ENCODE measurements at places on chromosomes 7 and 10.
A peak's percentile ranks its signal among the peaks of the same experiment; 100 is the strongest.

- no peaks in the 10 kb centered on the region for H3K36me3 ChIP-seq
- H3K27me3 ChIP-seq, result no peaks in the 10 kb centered on the region
- no peaks in the 10 kb centered on the region for H3K4me1 ChIP-seq
- H3K27ac ChIP-seq, result no peak overlapping the region
- DNase-seq, result no peak
These were observed 8.4 kb downstream of the TCF7L2 start for GRCh38 chr10:112958275-112958995.

GRCh38 chr7:19482628-19483027, 226.2 kb downstream of the POLR1F start:
- H3K4me1 ChIP-seq, result no peaks in the 10 kb centered on the region
- H3K4me3 ChIP-seq, result no peak overlapping the region
- H3K27ac ChIP-seq, result no peak overlapping the region

- no peaks in the 10 kb centered on the region for H3K27me3 ChIP-seq
- H3K27ac ChIP-seq, result no peak overlapping the region
- no peaks in the 10 kb centered on the region for H3K4me1 ChIP-seq
- no peak overlapping the region for H3K4me3 ChIP-seq
These were observed 22.2 kb downstream of the ARHGAP21 start for GRCh38 chr10:24701447-24701846.

GRCh38 chr7:6437251-6437650, 10.5 kb downstream of the DAGLB start:
- no peaks in the 10 kb centered on the region for H3K27me3 ChIP-seq
- H3K36me3 ChIP-seq, result peaks cover 4% of the 10 kb centered on the region
- H3K4me1 ChIP-seq, result peaks cover 21% of the 10 kb centered on the region
- H3K4me3 ChIP-seq, result no peak overlapping the region
- no peak overlapping the region for H3K27ac ChIP-seq

DNA sequence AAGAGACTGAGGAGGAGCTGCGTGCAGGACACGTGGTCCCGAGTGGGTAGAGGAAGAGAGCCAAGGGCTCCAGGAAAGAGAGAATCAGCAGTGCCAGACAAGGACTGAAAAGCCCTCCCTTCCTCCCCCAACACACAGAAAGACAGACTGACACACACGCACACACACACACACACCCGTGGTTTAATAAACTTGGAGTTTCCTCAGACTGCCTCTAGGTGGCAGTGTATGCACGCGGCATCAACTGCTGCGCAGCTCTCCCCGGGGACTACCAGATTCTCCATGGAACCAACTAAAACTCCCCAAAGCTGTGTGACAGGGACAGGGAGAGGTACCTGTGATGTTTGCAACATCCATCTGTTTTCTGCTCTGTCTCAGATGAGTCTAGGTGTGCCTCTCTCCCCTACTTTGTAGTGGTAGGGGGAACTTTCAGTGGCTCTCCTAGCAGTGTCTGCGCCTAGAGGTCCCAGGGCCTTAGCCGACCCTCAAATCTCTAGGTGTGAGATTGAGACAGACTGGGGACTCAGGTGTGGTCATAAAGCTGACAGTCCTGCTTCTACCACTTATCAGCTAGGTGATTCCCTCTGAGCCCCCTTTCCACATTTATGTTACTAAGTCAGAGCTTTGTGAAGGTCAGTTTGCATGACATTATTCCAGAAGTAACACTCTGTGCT, 9.3 kb upstream of the TSPAN14 start:
- no peaks in the 10 kb centered on the region for H3K36me3 ChIP-seq
- DNase-seq, result peak; percentile 60
- peaks cover 4% of the 10 kb centered on the region for H3K4me1 ChIP-seq
- no peaks in the 10 kb centered on the region for H3K27me3 ChIP-seq
- H3K4me3 ChIP-seq, result no peak overlapping the region

- H3K4me3 ChIP-seq, result no peak overlapping the region
- H3K36me3 ChIP-seq, result no peaks in the 10 kb centered on the region
- no peaks in the 10 kb centered on the region for H3K27me3 ChIP-seq
- no peak for DNase-seq
These were observed 372.8 kb upstream of the MGMT start for GRCh38 chr10:129094233-129094632.

DNA sequence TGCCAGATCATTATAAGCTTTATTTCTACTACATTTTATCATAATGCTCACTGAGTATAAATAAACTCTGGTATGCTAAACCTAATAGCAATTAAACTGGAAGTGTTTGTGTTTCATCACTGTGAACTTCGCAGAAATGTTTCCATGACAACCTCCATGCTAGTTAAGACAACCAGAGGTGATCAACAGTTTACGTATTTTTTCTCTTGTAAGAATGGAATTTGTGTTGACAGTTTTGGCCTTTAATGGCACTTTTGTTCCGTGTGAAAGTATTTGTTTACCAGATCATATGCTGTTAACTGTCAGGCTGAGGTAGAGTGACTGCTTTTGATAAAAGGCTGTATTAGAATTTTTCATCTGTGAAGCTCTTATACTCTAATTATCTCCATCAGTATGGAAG, 212.1 kb upstream of the PPP1R3A start:
- H3K4me1 ChIP-seq, result no peaks in the 10 kb centered on the region
- H3K27ac ChIP-seq, result no peak overlapping the region
- H3K27me3 ChIP-seq, result no peaks in the 10 kb centered on the region
- no peak for DNase-seq
- no peaks in the 10 kb centered on the region for H3K36me3 ChIP-seq

DNA sequence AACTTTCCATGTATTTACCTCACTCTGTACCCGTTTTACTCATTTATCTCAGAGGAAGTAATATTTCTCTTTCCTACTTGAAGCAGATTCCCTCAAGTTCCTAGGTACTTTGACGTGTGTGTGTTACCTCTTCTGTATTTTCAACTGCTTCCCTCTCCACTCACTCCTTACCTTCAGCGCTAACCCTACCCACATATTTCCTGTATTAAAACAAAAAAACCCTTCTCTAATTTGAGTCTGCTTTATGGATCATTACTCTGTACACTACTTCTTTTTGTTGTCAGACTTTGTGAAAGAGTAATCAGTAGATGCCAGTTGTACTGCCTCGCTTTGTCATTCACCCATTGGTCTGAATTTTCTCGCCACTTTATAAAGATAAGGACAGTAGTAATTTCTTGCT, 74.0 kb downstream of the CDK13 start:
- no peak overlapping the region for H3K4me3 ChIP-seq
- no peaks in the 10 kb centered on the region for H3K4me1 ChIP-seq
- H3K27ac ChIP-seq, result no peak overlapping the region
- H3K36me3 ChIP-seq, result peaks cover 9% of the 10 kb centered on the region
- no peak for DNase-seq
- no peaks in the 10 kb centered on the region for H3K27me3 ChIP-seq

DNA sequence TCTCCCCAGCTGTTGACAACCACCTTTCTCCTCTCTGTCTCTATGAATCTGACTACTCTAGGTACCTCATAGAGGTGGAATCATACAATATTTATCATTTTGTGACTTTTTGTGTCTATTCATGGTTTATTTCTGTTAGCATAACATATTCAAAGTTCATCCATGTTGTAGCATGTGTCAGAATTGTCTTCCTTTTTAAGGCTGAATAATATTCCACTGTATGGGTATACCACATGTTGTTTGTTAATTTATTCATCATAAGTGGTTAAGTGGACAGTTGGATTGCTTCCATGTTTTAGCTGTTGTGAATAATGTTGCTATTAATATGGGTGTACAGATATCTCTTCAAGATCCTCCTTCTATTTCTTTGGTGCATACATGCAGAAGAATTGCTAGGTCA, 69.9 kb upstream of the COMTD1 start:
- H3K36me3 ChIP-seq, result no peaks in the 10 kb centered on the region
- H3K4me3 ChIP-seq, result no peak overlapping the region
- no peaks in the 10 kb centered on the region for H3K27me3 ChIP-seq
- no peak for DNase-seq

DNA sequence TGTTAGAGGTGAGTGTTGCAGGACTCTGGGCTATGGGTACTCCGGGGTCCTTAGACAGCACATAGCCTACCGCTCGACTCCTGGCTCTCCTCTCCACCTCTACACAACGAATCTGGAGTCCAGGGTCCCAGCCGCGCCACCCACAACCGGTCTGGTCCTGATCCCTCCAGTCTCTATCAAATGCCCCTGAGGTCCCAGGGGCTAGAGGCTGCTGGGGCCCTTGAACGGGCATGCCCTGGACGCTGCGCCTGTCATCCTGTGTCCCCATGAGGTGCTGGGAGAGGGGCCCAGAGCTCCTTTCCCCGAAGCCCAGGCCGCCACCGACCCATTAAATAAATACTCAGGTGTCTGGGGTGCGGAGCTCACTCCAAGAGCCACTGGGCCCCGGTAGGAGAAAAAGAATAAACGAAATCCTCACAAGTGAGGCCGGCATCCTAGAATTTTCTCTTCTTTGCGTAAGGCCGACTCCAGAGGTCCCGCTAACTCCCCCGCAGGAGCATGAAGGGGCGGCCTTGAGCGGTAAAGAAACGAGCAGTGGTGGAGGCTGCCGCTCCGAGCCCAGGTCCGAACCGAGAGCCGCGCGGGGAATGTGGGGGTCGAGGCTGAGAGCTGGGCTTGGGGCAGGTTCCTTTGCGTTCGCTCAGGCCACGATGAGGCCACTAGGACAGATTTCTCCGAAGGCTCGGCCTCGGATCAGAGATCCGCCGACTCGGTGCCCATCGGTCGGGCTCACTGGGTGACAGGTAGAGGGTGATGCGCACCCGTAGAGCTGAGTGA, 166.7 kb downstream of the NRF1 start:
- H3K36me3 ChIP-seq, result no peaks in the 10 kb centered on the region
- peaks cover 58% of the 10 kb centered on the region for H3K27me3 ChIP-seq
- H3K4me1 ChIP-seq, result peaks cover 45% of the 10 kb centered on the region
- H3K27ac ChIP-seq, result no peak overlapping the region

GRCh38 chr10:128958834-128959690, 508.0 kb upstream of the MGMT start:
- no peak for DNase-seq
- H3K4me1 ChIP-seq, result no peaks in the 10 kb centered on the region
- no peak overlapping the region for H3K4me3 ChIP-seq
- H3K27ac ChIP-seq, result no peak overlapping the region
- no peaks in the 10 kb centered on the region for H3K36me3 ChIP-seq

DNA sequence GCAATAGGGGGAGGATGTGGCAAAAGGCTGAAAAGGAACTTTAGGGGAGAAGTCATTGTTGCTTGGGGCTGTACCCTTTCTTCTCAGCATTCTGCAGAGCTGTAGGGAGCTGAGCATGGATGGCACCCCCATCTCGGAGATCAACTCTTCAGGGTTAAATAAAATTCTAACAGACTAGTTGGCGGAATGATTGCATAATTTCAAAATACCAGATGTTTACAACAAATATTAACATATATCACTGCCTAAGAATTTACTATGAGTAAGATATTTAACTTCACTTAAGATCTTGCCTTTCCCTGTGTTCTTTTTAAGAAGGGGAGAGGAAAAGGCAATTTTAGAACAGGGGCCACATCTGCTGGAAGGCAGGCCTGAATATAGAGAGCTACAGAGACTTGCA, 509 bp upstream of the OR2F1 start:
- no peaks in the 10 kb centered on the region for H3K36me3 ChIP-seq
- no peak for DNase-seq
- no peak overlapping the region for H3K4me3 ChIP-seq
- no peaks in the 10 kb centered on the region for H3K27me3 ChIP-seq
- no peaks in the 10 kb centered on the region for H3K4me1 ChIP-seq

DNA sequence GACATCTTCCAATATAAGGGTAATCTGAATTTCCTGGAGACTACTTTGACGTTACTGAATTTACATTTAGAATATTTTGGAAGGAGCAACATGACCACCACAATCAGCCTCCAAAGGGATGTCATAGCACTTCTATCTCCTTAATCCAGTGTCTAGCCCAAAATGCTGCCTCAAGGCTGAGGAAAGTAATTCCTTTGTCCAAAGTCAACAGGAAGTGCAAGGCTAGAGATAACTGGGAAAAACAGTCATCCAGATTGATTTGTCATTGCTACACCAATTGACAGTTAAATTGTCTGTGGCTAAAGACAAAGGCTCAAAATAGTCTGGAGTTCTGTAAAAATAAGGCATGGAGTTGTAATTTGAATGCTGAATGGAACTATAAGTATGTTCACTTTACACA, 3.9 kb upstream of the TFPI2 start:
- H3K27ac ChIP-seq, result no peak overlapping the region
- no peaks in the 10 kb centered on the region for H3K36me3 ChIP-seq
- no peak for DNase-seq
- H3K4me1 ChIP-seq, result no peaks in the 10 kb centered on the region
- H3K27me3 ChIP-seq, result peaks cover 4% of the 10 kb centered on the region

DNA sequence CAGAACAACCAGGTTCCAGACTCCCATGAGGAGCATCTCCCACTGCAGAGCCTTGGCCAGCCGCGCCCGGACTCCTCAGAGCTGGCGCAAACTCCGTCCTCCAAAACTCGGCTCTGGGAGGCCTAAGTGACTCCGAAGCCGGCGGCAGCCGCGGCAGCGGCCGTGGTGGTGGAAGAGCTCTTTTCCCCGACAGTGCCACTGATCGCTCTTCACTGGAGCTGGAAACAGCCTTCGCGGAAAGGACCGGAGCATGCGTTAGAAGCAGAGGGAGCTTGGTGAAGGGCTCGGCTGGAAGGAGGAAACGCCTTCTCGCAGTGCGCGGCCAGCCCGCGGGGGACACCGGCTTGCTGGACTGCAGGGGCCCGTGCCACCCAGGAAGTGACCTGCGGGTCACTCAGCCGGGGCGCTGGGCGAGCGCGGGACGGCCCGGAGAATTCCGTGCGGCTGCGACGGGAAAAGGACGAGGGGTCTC, 5.0 kb upstream of the HOXA13 start:
- no peak for DNase-seq
- H3K27me3 ChIP-seq, result peaks cover 74% of the 10 kb centered on the region
- H3K4me3 ChIP-seq, result no peak overlapping the region
- no peaks in the 10 kb centered on the region for H3K36me3 ChIP-seq

- H3K27me3 ChIP-seq, result no peaks in the 10 kb centered on the region
- H3K4me1 ChIP-seq, result no peaks in the 10 kb centered on the region
- H3K36me3 ChIP-seq, result no peaks in the 10 kb centered on the region
- DNase-seq, result no peak
- no peak overlapping the region for H3K27ac ChIP-seq
These were observed 784.5 kb upstream of the ZWINT start for GRCh38 chr10:57145548-57145947.

DNA sequence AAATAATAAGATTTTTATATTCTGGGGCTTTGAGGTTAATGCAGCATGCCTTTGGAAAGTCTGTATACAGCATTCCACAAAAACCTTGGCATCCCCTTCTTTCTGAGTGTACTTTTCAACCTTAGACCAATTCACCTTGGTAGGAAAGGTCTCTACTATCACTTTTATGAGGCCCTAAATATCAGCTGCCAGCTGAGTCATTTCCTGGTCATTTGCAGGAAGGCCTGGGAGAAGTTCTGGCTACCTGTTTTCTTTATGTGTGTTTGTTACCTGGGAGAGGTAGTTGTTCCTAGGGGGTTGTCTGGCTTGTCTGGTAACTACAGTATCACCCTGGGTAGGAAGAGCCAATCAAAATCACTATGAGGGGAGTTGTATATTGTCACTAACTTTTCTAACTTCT, 4.1 kb downstream of the SPAM1 start:
- H3K36me3 ChIP-seq, result no peaks in the 10 kb centered on the region
- H3K27me3 ChIP-seq, result no peaks in the 10 kb centered on the region
- H3K4me1 ChIP-seq, result no peaks in the 10 kb centered on the region
- no peak for DNase-seq

Data from effector memory CD4-positive, alpha-beta T cell (primary cell).